ENCODE measurements at places on chromosomes 6 and 20. TPM values are rescaled to one million over a fixed set of nuclear protein-coding genes. Genes with fewer than 3 reads are reported as not detected.

Gene VWA7
- 1.2 TPM for total RNA-seq

Gene CTAGE9
- total RNA-seq: not detected

Gene CRYBG1
- total RNA-seq: 75.0 TPM

Gene ID1
- total RNA-seq: 66.2 TPM

Gene SLCO4A1
- total RNA-seq: 0.17 TPM

GRCh38 chr20:17803765-17804164 lies 104.0 kb downstream of the BANF2 start:
- DNase-seq: no peak

GRCh38 chr6:140045116-140045515 lies 670.7 kb upstream of the CITED2 start:
- no peak for DNase-seq

DNA sequence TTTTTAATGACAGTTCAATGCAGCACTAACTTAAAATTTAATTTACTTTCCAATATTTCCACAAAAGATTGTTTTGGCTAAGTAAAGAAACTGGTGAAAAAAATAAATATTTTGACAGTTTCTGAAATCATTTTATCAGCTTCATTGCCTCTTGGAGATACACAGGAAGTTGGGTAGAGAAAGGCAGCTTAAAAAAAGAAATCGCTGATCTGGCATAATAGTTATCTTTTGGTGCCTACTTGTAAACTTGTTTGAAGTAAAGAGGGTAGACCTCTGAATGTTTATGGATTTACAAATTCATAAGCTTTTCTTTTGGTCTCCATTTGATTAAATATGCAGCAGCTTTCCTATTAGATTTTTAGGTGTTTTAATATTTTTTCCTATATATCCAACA lies 103.4 kb downstream of the RTN4IP1 start:
- DNase-seq: no peak

- no peak for DNase-seq
These were observed 166.0 kb upstream of the PROKR2 start for GRCh38 chr20:5482791-5483190.

DNA sequence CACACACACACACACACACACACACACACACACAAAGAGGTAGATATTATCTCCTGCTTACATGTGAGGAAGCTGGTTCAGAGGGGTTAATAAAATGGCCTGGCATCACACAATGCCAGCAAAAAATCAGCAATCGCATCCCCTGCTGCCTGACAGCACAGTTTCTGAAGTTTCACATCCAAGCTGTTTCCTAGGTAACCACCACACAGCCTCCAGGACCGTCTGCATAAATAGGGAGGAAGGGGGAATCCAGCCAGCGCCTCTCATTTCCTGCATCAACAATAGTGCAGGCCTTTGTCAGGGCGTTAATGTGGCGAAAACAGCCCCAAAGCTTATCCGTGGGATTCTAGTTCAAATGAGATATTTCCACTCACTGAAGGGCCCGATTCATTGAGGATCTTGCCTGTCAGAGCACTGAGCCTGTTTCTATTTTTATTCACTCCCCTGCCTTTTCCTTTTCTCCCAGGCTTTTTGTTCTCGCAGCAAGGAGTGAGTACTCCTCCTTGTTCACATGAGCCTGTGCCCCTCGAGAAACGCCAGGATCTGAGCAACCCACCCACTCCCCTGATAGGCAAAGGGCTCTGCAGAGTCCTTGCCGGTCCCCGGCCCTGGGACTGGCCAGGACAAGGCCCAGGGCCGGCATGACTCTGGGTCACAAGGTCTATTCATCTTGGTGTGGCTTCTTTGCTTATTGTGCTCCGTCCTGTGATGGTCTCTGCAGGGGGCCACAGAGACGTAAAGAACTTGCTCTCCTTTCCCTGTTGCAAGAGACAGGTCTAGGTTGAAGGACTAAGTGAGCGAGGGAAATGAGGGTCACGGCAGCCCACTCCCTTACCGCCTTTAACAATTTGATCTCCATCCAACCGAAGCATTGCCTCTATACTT lies 32.7 kb downstream of the TUBB2B start:
- no peak for DNase-seq
